ENCODE measurements at places on chromosomes 2 and 18.

DNA sequence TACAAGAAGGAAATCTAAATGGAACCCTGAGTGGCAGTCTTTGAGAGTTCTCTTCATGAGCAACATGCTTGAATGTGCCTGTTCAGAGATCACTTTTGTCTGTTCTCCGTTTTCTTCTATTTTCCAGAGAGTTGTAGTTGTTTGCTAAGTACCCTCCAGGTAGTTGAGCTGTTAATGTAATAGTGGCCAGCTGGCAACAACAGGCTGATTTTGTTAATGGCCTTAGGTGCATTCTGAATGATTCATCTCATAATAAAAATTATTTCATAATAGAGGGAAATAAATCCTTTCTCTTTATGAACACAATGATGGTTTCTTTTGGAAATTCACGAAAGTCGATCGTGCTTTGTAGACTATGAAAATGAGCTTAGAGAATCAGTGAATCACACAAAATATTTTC is 136.8 kb downstream of the LRP1B start:
- no peak for DNase-seq

GRCh38 chr2:223923976-223924375 is 21.2 kb downstream of the WDFY1 start:
- no peak for DNase-seq

DNA sequence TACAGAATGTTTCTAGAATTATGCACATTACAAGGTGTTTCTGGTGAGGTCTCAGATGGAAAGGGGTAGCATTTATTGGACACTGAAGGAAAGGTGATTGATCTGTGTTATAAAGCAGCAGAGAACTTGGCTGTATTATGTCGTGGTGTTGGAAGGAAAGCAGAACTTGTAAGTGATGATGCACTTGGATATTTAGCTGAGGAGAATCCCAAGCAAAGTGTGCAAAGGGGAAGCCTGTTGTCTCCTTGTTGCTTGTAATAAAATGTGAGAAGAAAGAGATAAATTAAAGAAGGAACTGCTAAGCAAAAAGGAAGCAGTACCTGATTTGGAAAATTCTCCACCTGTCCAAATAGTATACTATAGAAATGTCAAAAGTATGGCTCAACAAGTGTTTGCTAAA is 12.2 kb upstream of the SCYGR5 start:
- DNase-seq = no peak

DNA sequence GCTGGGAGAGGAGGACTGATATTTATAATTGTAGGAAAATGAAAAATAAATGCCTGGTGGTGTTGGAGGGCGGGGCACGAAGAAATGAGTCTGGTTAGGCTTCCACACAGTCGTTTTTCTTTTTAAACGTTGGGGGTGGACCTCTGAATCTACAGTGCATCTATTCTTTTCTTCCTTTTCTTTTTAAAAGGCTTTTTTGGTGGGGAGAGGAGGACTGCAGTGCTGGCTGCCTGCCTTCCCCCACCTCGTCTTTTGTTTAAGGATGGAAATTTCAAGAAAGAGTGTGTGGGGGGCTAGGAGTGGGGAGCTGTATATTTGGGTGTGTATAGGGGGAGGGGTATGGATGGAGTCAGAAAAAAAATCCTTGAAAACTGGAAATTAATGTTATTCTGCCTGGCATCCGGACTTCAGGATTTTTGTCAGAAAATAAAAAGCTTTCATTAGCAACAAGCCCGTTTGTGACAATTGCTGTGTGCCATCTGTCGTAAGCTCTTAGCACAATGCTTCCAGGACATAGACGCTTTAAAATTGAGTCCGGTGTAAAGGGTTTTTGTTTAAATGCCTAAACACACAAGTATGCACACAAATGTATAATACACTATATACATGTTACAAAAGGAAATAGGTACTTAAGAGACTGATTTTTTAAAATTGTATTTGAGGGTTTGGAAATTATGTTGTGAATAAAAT is 1.1 kb downstream of the MAP2 start:
- DNase-seq = no peak

DNA sequence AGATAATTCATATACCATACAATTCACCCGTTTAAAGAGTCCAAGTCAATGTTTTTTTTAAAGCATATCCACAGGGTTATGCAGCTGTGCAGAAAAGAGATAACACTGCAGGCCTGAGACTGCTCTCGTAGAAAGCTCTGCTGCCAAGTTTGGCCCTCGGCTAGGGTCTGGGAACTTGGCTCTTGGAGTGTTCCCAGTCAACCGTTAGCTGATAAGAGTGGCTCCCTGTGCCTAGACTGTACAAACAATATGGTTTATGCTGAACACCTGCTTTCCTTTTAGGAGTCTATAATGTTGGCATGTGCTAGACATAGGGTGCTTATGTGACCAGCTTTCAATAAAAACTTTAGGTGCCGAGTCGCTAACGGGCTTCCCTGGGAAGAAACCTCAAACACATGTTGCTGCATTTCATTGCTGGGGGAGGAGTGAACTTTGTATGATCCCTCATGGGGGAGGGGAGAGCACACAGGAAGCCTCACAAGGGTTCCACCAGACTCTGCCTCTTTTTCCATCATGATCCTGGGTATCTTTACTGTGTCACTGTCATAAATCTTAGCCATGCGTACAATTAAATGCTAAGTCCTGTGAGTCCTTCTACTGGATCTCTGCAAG is 34.7 kb downstream of the RFX8 start:
- DNase-seq = no peak

DNA sequence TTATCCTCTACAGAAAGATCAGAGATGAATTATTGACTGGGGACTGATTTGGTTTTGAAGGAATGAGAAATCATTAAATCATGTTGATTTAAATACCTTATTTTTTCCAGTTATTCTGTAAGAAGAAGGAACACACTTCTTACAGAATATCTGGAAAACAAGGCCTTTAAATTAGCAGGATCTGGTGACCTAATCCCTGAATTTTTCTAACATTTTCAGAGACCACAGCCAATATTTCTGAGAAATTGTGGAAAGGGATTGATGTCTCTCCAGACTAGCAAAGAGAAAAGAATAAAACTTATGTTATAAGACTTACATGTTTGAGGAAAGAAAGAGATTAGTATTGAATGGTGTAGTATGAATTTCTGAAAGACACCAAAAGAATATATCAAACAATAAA is 104.0 kb downstream of the KCNE4 start:
- DNase-seq = no peak

DNA sequence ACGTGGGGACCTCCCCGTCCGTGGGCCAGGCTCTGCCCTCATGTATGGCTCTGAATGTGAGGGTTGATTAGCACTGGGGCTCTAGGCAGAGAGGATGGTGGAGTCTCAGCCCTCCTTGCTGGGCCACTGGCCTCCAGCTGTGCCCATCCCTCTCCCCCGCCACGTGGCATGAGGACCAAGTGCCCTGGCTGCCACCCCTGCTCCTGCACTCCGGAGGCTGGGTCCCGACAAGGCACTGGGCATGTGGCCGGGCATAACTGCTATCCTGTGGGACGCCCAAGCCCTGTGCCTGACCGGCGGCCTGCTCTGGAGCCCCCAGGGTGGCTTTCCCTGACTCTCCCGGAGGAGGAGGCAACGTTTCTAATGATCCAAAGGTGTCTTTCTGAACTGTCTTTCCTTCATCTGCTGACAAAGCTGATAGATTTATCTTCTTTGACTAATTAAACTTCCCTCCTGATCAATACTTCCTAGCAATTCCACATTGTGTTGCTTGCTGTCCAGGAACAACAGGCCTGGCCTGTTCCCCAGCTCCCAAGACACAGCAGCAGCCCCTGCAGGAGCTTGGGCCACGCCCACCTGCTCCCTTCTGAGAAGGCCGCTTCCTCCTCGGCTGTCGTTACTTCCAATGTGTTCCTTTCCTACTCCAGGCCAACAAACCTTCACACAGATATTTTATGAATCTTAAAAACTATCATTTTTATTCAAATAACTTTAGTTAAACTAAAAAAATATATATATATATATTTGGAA is 132.0 kb downstream of the SNTG2 start:
- no peak for DNase-seq

DNA sequence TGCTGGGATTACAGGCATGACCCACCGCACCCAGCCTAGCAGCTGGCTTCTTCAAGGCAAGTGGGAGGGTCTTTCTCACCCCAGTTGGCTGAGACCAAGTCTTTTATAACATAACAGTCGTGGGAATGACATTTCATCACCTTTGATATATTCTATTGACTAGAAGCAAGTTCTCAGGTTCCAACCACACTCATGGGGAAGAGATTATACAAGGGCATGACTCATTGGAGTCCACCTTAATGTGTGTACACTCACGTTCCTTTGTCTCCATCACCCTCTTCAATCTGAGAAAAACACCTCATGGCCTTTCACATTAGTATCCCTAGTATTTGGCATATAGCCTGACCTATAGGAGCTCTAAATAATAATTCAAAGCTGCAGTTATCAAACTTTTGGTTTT is 2.8 kb upstream of the BBS5 start:
- no peak for DNase-seq

- no peak for DNase-seq
Observed at GRCh38 chr2:67898595-67898994, 164.2 kb downstream of the C1D start.

DNA sequence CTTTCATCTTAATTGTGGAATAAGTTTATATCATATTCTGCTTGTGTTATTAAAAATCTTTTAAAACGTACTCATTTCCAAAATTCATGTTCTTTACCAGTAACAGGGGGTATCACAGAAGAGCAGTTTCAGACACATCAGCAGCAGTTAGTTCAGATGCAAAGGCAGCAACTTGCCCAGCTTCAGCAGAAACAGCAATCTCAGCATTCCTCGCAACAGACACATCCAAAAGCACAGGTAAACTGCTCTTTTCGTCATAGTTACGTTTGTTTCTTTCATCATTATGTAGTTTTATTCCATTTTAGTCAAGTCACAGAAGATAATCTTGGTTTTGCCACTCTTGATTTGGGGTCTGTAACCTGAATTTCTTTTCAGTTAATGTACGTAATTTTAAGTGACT is 93.5 kb upstream of the KIF5C start:
- no peak for DNase-seq

- no peak for DNase-seq
Observed at GRCh38 chr2:130754811-130755210, 529 bp upstream of the AMER3 start.

- DNase-seq = no peak
Observed at GRCh38 chr2:144032566-144032965, 487.4 kb downstream of the ZEB2 start.

GRCh38 chr2:50385349-50385748 is 646.6 kb downstream of the NRXN1 start:
- no peak for DNase-seq

GRCh38 chr2:200658278-200658864 is 72.6 kb downstream of the AOX1 start:
- no peak for DNase-seq

- DNase-seq = no peak
Observed at GRCh38 chr2:180322781-180323180, 315.7 kb upstream of the CWC22 start.

- no peak for DNase-seq
Observed at GRCh38 chr2:47056868-47057686, 98.0 kb downstream of the STPG4 start.

DNA sequence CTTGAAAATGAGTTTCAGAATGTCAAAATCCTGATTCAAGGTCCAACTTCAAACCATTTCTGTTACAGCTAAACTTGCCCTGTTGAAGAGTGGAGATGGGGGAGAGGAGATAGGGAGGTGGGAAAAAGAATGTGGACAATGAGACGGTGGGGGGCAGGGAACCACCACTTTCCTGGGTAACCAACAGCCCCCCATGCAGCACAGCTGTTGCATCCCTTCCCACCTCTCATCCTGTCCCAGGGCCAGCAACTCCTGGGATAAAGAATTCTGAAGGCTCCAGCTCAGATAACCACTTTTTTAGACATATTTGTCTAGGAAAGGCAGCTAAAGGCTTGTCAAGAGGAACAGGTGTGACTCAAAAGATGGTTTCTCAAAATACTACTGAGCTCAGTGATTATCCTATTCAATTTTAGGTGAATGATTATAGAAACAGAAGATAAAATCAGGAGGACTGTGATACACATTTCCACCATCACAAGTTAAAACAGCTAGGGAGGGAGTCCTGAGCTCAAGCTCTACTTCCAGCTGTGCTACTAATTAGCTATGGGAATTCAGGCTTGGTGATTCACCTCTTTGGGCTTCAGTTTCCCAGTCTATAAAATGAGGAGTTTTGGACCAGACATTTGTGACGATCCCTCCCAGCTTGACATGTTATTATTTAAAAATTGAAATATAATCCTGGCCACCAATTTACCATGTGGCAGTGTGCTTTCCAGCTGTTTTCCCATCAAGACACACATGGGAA is 36.3 kb downstream of the HDHD2 start:
- DNase-seq = no peak

- DNase-seq = no peak
Observed at GRCh38 chr2:105781274-105781978, 36.7 kb downstream of the NCK2 start.

DNA sequence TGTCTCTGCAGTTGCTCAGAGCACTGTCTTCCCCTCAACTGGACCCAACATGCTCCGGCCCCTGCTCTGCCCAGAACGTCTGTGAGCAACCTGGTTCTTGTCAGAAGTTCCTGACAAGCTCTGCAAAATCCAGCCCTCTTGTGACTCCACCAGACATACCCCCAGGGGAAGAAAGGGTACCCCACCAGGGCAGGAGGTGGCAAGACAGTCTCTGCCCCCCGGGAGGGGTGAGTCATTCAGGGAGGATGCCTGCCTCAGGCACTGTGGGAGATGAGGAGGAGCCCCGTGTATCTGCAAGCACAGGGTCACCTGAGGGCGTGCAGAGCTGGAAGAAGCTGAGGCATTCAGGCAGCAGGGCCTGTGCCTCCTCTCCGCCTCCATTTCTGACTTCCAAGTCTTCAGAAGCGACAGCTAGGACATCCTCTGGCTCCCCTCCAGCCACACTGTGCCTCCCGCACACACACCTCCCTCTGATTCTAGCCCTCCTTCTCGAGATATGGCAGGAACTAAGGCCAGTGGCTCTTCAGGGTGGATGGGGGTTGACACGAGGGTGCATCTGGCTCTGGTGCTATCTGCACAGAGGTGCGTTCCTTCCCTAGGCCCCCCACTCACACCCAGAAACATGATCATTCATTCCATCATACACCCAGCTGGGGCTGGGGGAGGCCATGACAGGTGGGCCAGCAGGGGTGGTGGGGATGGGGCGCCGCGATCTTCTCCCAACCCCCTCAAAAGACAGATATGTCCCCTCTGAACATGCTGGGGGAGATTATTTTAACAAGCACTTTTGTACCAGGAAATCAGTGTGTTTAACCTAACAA is 222.2 kb downstream of the CYP26B1 start:
- DNase-seq = no peak

DNA sequence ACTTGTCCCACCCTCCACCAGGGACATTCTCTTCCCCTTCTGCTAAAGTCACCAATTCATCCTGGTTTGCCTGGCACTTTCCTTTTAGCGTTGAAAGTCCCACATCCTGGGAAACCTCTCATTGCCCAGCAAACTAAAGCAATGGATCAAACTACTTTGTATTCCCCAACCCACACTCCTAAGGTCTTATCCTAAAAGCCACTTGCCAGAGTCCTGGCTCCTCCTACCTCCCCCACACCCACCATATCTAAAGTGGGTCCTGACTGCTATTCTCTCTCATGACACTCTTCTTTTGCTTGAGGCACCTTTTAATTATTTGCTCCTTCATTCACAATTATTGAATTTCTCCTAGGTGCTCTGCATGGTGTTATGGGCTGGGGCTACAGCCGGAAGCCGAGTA is 40.6 kb downstream of the GKN2 start:
- no peak for DNase-seq

- no peak for DNase-seq
Observed at GRCh38 chr2:216064014-216064630, 17.5 kb downstream of the PECR start.

- no peak for DNase-seq
Observed at GRCh38 chr2:1842945-1843344, 98.6 kb upstream of the PXDN start.

GRCh38 chr2:136185981-136186776 is 68.2 kb upstream of the CXCR4 start:
- DNase-seq = no peak

GRCh38 chr2:162022290-162022945 is 51.6 kb downstream of the DPP4 start:
- no peak for DNase-seq

Data from activated CD4-positive, alpha-beta T cell treated with anti-CD3 and anti-CD28 coated beads, Interleukin-2, amount 50 U/mL, for 1 hour (primary cell).